ENCODE measurements at places on chromosomes 5 and 9.

DNA sequence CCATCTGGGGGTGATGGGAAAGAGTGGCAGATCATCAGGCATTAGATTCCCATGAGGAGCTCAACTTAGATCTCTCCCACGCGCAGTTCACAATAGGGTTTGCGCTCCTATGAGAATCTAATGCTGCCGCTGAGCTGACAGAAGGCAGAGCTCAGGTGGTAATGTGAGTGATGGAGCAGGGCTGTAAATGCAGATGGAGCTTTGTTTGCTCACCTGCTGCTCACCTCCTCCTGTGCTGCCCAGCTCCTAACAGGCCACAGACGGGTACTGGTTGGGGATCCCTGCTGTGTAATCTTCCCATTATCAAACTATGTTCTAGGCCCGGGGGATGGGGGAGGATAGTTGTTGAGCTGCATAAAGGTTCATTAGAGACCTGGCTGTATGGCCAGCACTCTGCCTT is 58.4 kb downstream of the UGCG start:
- no peak for DNase-seq

- no peak for DNase-seq
Measured at GRCh38 chr5:160088805-160089204, 30.4 kb downstream of the PWWP2A start.

DNA sequence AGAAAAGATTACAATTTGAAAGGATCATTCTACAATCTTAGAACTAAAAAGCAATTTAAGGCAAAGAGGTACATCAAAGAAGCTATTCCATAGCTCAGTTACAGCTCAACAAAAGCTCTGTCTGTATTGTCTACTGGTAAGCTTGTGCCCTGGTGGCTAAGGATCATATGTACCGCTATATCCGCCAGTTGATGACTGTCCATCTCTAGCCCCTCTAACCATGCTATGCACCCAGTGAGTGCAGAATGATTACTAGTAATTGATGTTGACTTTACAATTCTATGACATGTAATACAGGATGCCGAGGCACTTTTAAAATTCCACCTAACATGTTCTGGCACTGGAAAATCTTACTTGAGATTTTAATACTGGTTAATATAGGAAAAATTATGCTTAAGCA is 13.1 kb downstream of the LOX start:
- no peak for DNase-seq

DNA sequence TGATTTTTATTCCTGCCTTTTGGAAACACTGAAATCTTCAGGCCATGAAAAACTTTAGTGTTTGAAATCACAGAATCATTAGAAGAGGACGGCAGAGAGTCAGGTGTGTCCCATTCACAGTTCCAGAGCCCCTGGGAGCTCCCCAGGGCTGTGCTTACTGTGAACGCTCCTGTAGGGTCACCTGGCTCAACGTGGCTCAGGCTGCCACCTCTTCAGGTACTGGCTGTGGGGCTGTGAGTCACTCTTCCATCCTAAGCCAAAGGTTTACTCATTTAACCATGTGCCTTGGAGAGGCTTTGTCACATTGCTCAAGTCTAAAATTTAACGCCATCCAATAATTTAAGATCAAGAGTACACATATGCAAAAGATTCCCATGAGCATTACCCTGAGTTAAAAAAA is 50.2 kb upstream of the FSTL4 start:
- no peak for DNase-seq

GRCh38 chr5:35622974-35623373 is 5.3 kb downstream of the SPEF2 start:
- no peak for DNase-seq

GRCh38 chr5:36073595-36074216 is 7.0 kb upstream of the UGT3A2 start:
- DNase-seq, result no peak

- DNase-seq, result no peak
Measured at GRCh38 chr9:72596451-72597180, 75.2 kb downstream of the TMC1 start.

DNA sequence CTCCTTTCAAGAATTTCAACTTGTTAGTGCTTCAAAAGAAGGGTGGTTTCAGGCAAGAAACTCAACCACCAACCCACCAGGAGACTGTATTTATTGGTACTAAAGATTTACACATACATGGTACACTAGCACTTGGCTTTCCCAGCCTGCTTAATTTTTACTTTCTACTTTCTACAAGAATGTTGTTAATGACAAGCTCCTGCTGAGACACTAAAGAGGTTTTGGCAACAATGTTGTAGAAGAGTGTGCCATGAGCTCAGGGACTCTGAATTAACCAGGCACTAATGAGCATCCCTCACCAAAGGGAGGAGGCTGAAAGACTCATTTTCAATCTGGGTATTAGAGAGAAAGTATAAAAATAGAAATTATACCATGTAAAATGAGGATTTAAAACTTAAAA is 195.0 kb downstream of the KIAA0825 start:
- no peak for DNase-seq

DNA sequence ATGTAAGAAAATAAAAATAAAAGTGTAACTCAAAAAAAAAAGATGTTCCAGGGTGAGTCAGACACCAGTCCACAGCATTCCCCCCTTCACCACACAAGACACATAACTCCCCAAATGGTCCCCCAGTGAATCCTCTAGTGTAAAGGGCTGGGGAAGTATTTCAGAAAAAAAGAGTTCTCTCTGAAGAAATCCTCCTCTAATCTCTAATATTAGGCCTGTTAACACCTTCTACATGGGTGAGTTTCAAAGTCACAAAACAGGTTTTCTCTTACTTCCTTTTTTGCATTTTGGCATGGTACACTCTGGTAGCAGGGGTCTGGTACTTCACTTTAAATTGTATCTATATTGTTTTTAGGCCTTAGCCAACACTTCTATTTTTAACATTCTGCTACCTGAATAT is 28.2 kb downstream of the RNF145 start:
- DNase-seq, result no peak

- no peak for DNase-seq
Measured at GRCh38 chr9:109887079-109887478, 107.1 kb downstream of the PALM2AKAP2 start.

DNA sequence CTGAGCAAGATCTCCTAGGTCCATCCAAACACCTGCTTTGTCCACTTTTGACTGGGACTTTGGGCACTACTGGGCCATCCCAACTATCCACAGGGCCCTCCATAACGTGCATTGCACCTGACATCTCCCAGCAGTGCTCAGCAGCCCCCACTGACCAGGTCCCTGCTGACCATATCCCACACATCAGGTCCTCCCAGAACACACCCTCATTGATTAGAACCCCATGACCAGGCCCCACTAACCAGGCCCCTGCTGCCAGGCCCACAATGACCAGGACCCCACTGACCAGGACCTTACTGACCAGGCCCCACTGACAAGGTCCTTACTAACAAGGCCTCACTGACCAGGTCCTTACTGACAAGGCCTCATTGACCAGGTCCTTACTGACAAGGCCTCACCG is 93.9 kb upstream of the CTSV start:
- no peak for DNase-seq

DNA sequence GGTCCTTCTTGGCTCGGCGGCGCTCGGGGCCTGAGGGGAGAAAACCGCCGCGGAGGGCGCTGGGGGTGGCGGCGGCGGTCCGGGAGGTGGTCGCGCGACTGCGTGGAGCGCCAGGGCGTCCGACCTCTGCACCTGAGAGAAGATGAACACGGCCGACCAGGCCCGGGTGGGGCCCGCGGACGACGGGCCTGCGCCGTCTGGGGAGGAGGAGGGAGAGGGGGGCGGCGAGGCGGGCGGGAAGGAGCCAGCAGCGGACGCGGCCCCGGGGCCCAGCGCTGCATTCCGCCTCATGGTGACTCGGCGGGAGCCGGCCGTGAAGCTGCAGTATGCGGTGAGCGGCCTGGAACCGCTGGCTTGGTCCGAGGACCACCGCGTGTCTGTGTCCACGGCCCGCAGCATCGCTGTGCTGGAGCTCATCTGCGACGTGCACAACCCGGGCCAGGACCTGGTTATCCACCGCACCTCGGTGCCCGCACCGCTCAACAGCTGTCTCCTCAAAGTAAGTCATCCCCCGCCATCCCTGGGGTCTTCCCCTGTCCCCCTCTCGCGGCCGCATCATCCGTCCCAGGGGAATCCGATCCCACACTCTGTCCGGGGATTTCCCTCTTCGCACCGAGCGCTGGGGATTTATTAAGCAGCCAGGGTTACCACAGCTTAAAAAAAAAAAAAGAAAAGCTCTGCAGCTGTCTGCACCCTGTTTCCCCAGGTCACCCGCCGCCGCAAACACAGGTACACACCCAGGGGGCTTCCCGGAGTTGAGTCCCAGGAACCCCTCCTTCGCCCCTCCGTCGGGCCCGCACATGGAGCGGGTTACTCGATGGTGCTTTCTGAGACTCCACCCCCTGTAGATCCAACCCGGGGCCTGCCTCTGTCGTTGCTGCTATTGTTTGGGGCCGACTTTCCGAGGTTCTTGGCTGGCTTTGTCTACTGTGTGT is at the start of gene GTF3C4:
Gene GTF3C4 (plus strand): TSS at position 8 of the 935 bp plus-strand sequence. CDS start 135 bp downstream, at position 143.
- DNase-seq, result no peak

GRCh38 chr9:4214486-4214885 is 85.4 kb downstream of the GLIS3 start:
- no peak for DNase-seq

GRCh38 chr5:125476901-125477585 is 730.6 kb upstream of the ZNF608 start:
- DNase-seq, result no peak

GRCh38 chr5:179553875-179554274 is 3.5 kb downstream of the RUFY1 start:
- no peak for DNase-seq

GRCh38 chr9:136695955-136696354 is 8.7 kb upstream of the AGPAT2 start:
- DNase-seq, result no peak

- no peak for DNase-seq
Measured at GRCh38 chr5:30401479-30402058, 791.9 kb upstream of the CDH6 start.

GRCh38 chr9:109775516-109775915 is 4.5 kb upstream of the PALM2AKAP2 start:
- no peak for DNase-seq

DNA sequence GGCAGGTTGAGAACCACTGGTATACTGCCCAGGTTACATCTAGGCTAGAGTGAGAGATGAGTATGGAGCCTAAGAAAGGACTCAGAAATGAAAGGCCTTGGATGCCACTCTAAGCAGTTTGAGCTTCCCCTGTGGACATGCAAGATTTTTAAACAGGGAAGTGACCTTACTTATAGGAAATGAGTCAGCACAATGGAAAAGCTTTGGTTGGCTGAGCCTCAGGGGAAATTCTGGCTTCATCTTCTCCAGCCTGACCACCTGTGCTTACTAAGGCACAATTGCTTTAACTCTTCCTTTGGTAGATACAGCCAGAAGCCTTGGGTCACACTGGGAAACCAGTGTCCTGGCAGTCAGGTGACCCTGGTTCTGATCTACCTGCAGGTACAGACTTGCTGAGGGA is 380.2 kb upstream of the ZNF462 start:
- DNase-seq, result no peak

DNA sequence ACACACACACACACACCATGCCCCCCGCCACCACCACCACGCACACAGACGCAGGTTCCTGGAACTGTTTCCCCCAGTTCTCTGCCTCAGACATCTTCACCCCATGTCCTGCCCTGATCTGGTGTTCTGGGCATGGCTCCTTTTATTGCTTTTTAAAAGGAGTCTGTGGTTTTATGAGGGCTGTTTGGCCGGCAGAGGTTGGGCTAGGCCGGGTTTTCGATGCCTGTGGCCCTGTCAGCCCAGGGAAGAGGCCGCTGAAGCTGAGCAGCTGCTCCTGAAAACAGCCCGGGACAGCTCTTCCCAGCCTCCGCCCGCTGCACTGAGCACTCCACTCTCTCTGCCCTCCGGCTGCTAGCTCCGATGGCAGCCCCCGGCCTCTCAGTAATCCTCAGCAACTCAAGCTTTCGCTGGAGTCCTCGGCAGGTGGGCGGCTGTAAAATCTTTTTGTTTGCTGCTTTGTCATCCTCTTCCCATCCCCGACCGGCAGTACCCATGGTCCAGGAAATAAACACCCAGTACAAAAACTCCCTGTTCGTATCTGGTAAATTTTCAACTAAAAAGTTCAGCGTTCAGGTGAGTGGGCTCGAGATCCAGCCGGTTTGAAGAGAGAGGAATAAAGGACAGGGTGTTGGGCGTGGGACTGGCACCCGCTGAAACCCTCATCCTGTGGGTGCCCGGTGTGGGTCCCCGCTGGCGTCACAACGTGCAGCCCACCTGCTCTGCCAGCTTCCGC is 103.0 kb upstream of the ERCC6L2 start:
- no peak for DNase-seq

GRCh38 chr9:132622159-132622558 is 39.8 kb downstream of the BARHL1 start:
- no peak for DNase-seq

DNA sequence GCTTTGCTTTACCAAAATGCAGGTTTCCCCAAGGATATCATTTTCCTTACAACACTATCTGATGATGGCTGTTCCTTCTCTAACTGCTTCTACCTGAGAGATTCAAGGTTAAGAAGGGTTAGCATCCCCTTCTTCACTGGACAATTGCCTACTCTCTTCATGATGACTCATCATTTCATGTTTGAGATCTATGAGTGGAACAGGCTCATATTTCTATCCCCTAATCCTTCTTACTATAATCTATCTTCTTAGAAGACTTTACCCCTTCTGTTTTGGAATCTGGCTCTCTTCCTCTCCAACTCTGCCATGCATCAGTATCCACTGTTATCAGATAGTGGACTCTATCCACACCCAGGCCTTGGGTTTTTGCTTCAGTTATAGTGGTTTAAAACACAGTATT is 54.3 kb downstream of the NR3C1 start:
- DNase-seq, result no peak

GRCh38 chr9:73689051-73689870 is 537.6 kb downstream of the ANXA1 start:
- no peak for DNase-seq

GRCh38 chr5:103207011-103207410 is 51.6 kb upstream of the MACIR start:
- no peak for DNase-seq

DNA sequence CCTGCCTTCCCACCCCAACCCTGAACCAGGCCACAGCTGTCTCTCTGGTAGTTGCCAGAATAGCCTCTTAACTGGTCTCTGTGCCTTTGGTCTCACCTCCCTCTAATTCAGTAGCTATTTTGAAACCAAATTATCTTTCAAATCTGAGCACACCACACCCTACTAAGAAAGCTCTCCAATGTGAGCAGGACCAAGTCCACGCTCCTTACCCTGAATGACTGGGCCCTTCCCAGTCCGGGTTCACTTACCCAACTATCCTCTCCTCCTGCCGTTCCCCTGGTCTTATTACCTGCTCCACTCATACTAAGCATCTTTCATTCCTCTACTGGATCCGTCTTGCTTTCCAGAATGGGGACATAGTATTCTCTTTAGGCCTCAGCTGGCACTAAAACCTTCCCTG is 16.8 kb downstream of the ANKH start:
- DNase-seq, result no peak

GRCh38 chr5:120093178-120093577 is 370.9 kb upstream of the PRR16 start:
- no peak for DNase-seq

GRCh38 chr9:91143642-91144041 is 218.1 kb downstream of the AUH start:
- DNase-seq, result no peak
